ENCODE measurements at places on chromosomes 2 and 18.

DNA sequence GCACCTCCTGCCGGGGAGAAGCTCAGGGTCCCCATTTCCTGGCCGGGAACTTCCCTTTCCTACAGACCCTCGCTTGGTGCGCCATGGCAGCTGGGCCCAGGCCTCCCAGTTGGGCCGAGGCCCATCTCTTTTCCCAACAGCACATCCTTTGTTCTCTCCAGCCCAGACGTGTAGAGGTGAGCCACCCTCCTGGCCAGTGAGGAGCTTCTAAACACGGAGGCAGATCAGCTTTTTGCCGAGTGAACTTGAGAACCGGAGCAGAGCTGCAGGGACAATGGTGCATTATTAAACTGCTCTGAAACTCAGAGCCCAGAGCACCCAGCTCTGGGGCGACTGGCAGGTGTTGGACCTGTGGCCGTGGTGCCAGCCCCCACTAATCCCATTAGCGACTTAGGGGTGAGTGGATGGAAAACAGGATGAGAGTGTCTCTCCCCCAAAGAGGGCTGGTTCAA lies 25.4 kb downstream of the SH3BP4 start:
- no peak for DNase-seq

GRCh38 chr2:213057977-213058376 lies 93.4 kb downstream of the IKZF2 start:
- no peak for DNase-seq

DNA sequence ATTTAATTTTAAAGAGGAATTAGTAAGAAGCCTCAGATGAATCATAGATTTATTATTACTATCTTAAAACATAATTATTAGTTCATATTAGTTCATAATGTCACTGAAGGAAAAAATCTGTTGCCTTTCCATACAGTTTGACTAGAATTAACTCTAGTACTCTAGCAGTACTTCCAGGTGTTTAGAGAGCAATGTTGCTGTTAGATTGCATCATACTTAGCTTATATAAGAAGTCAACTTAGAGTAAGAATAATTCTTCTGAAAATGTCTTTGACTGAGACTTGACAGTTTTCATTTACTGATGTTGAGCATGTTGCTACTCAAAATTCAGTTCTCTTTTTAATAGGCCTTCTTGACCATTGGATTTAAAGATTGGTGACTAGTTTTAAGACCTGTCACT lies 4.7 kb downstream of the RAB3GAP1 start:
- no peak for DNase-seq

DNA sequence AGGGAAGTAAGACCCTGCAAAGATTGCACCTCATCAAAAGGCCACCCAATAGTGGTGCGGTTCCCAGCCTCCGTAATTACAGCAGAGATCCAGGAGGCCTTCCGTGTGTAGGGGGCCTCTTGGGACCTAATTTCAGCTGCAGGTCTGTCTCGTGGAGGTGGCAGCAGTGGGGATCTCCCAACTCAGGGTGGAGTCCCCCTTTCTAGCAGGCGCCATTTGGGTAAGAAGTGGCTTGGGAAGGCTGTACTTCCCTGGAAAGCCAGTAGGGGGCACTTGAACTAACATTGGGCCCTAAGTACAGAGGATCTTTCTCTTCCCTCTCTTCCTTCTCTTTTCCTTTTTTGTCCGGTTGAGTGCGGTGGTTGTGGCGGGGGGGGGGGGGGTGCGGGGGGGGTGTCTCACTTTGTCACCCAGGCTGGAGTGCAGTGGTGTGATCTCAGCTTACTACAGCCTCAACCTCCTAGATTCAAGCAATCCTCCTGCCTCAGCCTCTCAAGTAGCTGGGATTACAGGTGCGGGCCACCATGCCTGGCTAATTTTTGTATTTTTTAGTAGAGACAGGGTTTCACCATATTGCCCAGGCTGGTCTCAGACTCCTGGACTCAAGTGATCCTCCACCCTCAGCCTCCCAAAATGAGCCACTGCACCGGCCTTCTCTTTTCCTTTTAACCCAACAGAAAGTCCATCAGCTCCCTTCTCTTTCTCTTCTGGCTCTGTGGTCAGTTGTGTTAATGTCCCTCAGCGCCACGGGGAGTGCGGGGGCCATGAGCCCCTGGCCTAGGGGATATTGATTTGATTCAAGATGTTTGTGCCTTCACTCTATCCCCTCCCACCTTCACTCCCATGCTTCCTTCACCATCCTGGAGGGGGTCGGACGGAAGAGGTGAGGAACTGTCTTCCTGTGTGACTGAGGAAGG lies 32.0 kb downstream of the CENPO start:
- DNase-seq: no peak

GRCh38 chr2:106257830-106258229 lies 63.7 kb upstream of the UXS1 start:
- DNase-seq: no peak

DNA sequence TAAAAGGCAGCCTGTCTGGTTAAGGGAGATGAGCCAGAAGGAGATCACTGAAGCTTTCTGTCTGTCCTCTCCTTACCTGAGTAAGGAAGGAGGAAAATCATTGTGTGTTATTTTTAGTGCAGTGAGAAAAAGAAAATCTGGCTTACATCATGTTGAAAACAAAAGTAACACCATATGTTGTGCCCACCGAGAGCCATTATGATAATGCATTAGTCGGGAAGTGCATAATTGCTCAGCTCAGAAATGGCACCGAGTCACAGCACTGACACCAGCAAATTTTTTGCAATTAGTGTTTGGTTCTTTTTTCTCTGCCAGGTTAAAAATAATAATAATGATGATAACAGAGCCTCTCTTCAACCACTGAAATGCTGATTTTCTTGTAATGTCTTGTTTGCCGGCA lies 46.6 kb downstream of the HNMT start:
- no peak for DNase-seq
